H9 (cell line): ENCODE measurements at places on chromosomes 7 and 10. TPM values are rescaled to one million over a fixed set of nuclear protein-coding genes. Genes with fewer than 3 reads are reported as not detected.

DNA sequence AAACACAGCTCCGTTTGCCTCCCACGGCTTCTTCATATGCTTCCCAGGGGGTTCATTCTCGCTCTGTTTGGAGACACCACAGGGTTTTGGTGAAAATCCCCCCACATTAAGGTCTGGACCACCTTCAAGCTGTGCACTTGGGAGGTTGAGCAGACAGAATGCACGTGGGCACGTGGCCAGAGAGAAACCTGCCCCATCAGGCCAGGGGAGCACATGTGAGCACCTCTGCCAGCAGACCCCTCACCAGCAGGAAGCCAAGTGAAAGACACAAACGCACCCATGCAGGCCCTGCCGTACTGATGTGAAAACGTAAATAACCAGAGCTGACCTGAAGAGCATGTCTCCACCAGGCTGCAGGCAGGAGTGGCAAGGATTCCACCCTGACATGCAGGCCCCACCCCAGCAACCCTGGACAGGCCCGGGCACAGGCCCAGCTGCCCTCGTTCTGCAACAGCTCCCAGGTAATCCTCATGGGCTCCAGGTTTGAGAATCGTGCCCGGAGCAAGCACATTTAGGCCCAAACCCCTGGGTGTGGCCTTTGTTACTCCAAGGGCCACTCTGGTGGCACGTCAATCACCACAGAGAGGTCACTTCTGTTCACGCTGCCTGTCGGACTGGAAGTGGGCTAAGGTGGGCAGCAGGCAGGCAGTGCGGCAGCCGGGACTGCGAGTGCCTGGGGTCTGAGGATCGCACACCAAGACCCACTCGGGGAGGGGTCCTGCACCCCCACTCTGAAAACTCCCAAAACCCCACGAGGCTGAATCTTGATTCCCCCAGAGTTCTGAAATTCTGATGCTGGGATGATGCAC lies 184.4 kb downstream of the PTPRN2 start:
- no peak for DNase-seq
- no peaks in the 10 kb centered on the region for H3K4me1 ChIP-seq
- H3K4me3 ChIP-seq: no peak overlapping the region

GRCh38 chr10:6624392-6624791 lies 44.3 kb upstream of the PRKCQ start:
- peaks cover 13% of the 10 kb centered on the region; the same call in 1 of the 2 replicates for H3K4me1 ChIP-seq
- H3K4me3 ChIP-seq: no peak overlapping the region

DNA sequence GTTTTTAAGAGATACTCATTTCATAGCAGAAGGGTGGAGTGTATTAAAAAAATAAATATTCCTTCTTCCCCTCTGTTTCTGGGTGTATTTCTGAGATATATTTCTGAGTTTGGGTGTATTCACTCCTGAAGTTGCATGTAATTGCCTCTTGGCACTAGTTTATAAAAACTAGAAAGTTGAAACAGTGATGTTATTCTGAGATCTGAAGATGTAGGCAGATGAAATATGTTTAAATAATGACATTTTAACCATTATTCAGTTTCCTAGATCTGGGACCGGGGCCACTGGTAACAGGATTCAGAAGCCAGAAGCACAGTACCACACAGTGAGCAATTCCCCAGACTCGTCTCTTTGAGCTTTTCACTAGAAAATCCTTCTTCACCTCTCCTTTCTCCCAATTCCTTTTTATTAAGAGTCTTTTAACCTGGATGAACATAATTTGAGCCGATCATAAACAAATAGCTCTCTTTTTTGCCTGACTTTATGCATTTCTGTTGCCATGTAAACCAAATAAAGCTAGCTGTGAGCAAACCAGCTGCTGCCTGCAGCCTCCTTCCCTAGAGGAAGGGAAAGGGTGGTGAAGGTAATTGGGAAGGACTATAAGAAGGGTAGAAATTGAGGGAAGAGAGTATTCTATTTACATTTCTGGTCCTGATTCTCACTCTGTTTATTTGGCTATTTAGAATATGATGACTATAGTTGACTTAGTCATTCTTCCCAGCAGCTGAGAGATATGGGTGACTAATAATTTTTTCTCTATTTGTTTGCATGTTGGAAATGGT lies 101.8 kb upstream of the STRIP2 start:
- H3K36me3 ChIP-seq: no peaks in the 10 kb centered on the region
- H3K4me3 ChIP-seq: no peak overlapping the region
- no peaks in the 10 kb centered on the region for H3K27me3 ChIP-seq
- no peaks in the 10 kb centered on the region for H3K4me1 ChIP-seq
- no peak for DNase-seq

GRCh38 chr7:76400248-76400647 lies 9.2 kb downstream of the SSC4D start:
- no peak overlapping the region for H3K27ac ChIP-seq
- no peak for DNase-seq
- H3K36me3 ChIP-seq: no peaks in the 10 kb centered on the region
- H3K4me3 ChIP-seq: no peak overlapping the region

DNA sequence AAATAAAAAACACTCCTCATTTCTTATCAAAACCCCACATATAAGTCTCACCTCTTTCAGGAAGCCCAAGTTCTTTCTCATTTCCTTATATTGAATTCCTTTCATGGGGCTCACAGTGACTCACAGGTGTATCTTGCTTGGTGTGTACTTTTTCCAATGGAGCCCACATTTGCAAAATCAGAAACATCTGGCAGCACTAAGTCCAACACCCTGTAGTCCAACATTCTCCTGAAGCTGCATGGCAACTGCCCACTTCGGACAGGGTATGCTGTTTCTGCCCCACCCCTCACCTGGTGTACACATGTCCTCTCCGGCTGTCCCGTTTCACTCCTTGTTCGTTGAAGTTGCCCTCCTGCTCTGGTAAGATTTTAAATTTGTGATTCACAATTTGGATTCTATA lies 544.1 kb downstream of the SORCS3 start:
- H3K4me1 ChIP-seq: peaks cover 3% of the 10 kb centered on the region; the same call in 1 of the 2 replicates
- H3K27ac ChIP-seq: no peak overlapping the region
- no peak overlapping the region for H3K4me3 ChIP-seq
- no peak for DNase-seq
- H3K36me3 ChIP-seq: no peaks in the 10 kb centered on the region

DNA sequence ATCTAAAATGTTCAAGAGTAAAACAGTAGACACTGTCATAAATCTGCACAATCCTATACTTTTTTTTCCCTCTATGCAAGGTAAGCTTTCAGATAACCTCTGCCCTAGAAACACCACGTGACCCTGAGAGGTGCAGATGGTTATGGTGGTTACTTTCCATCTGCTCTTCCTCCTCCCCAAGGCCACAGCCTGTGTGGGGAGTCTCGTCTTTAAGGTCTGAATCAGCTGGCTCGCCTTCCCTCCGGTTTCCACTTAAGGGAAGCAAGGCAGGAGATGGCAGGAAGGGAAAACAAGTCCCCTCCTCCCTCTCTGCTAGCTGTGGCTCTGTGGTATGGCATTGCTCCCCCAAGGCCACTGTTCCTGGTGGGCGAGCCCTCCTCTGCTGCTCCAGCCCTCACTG lies 181.8 kb downstream of the GLI3 start:
- no peak overlapping the region for H3K4me3 ChIP-seq
- H3K36me3 ChIP-seq: peaks cover 3% of the 10 kb centered on the region; the same call in 2 of the 3 replicates
- no peaks in the 10 kb centered on the region for H3K4me1 ChIP-seq
- DNase-seq: no peak
- no peaks in the 10 kb centered on the region for H3K27me3 ChIP-seq

DNA sequence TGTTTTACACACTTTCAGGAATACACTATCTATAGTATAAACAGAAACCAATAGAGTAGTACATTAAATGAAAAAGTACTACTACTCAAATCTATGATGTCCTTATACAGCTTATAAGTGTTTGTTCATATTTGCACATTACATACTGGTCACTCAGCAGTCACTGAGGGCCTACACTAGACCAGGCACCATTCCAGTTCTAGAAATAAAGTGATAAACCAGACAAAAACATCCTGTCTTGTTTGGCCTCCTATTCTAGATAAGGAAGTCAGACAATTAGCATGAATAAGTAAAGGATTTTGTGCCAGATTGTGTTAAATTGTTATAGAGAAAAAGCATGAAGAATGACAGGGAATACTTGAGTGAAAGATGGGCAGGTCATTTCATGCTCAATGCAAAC lies 219.0 kb downstream of the CRPPA start:
- H3K27ac ChIP-seq: no peak overlapping the region
- H3K27me3 ChIP-seq: no peaks in the 10 kb centered on the region
- no peak for DNase-seq

DNA sequence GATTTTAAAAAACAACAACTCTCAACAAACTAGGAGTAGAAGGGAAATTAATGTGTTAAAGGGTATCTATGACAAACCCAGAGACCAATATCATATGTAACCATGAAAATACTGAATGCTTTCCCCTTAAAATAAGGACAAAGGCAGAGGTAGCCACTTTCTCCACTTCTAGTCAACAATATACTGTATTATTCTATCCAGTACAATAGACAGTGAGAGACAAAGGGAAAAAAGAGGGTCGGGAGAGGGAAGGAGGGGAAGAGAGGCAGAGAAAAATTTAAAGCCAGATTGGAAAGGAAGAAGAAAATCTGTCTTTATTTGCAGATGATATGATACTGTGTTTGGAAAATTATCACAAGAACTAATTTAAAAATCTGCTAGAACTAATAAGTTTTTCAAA lies 39.1 kb upstream of the WDFY4 start:
- peaks cover 2% of the 10 kb centered on the region; the same call in 2 of the 3 replicates for H3K36me3 ChIP-seq
- no peak overlapping the region for H3K4me3 ChIP-seq
- no peak overlapping the region for H3K27ac ChIP-seq
- DNase-seq: no peak

- no peak for DNase-seq
- H3K27ac ChIP-seq: no peak overlapping the region
- peaks cover 4% of the 10 kb centered on the region; the same call in 1 of the 2 replicates for H3K36me3 ChIP-seq
- H3K4me3 ChIP-seq: no peak overlapping the region
- no peaks in the 10 kb centered on the region for H3K27me3 ChIP-seq
Observed at GRCh38 chr10:17256627-17257026, 28.6 kb downstream of the VIM start.

GRCh38 chr10:5442990-5443370 lies 30.6 kb downstream of the NET1 start:
- no peak for DNase-seq
- peaks cover 2% of the 10 kb centered on the region for H3K36me3 ChIP-seq
- H3K4me1 ChIP-seq: no peaks in the 10 kb centered on the region
- no peaks in the 10 kb centered on the region for H3K27me3 ChIP-seq
- H3K4me3 ChIP-seq: no peak overlapping the region

CDHR1 gene
- 6.4 and 6.6 TPM in 2 replicates for total RNA-seq

SRRM3 gene
- total RNA-seq: 10.7 and 11.0 TPM in 2 replicates
